ENCODE measurements at places on chromosomes 5 and 9.

DNA sequence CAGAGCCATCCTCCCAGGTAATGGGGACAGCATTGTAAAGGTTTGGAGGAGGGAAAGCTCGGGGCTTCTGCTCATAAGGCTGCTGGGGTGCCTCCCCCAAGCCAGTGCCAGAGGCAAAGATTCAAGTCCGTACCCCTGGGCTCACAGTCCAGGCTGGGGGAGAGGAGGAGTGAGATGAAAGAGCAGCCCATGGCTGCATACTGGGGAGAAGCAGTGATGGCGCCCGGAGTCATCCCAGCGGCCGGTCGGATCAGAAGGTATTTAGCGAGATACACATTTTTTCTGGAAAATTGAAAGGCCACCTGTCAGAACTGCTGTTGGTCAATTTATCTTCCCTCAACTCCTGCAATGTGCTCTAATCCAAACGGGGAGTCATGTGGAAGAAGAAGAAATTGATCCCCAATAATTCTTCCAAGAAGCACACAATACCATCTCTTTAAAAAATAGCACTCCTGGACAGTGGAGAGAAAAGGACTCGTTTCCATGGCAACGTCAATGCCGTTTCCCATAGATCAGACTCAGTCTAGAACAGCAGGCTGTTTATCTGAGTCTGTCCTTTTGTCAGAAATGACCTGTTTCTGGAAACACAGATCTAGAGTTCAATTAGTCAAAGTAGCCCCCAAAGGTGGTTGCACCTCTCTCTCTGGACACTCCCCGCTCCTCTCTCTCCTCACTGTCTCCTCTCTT is 65.9 kb downstream of the NSG2 start:
- H3K4me3 ChIP-seq = no peak overlapping the region
- ATAC-seq = no peak
- H3K27me3 ChIP-seq = peaks cover 53% of the 10 kb centered on the region
- H3K4me1 ChIP-seq = no peaks in the 10 kb centered on the region
- H3K36me3 ChIP-seq = no peaks in the 10 kb centered on the region

DNA sequence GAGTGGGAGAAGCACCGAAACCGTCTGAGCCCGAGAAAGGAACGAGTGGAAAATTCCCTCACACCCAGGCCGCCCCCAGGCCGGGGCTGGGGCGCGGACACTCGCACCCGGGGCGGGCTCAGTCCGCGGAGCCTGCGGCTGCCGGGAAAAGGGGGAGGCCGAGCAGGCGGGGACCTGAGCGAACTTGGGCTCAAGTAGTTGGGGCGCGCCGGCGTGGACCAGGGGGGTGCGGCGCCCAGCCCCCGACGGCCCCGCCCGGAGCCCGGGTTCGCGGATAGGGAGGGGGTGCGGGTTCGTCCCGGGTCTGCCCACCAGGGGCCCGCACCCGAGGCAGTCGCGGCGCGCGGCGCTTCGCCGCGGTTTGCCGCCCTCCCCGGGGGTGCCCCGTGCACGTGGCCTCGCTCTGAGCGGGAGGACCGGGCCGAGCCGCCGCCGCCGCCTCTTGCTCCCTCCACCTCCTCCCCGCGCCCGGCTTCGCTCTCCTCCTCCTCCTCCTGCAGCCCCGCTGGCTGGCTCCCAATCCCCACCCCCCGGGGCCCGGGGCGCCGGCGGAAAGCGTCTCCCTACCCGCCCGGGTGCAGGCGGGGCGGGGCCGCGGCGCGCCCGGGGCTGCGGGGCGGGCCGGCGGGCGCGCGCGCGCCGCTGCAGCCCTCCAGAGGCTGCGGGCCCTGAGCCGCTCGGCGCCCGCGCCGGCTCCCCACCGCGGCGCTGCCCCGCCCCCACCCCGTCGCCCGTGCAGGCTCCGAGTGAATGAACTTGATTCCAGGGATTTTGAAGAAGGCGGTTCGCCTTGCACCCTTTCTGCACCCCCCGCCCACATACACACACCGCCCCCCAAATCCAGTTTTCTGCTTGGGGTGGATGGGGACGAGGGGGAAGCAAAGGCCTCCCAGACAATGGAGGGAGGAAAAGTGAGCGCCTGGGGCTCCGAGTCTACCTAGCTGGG is 1.3 kb upstream of the NFIB start:
- ATAC-seq = peak; percentile 31
- H3K4me3 ChIP-seq = peak overlapping the region; percentile 77

- H3K27me3 ChIP-seq = no peaks in the 10 kb centered on the region
- H3K4me3 ChIP-seq = no peak overlapping the region
- no peaks in the 10 kb centered on the region for H3K36me3 ChIP-seq
- no peaks in the 10 kb centered on the region for H3K4me1 ChIP-seq
- ATAC-seq = no peak
- H3K27ac ChIP-seq = no peak overlapping the region
Observed at GRCh38 chr5:74073257-74073656, 447.3 kb downstream of the ARHGEF28 start.

GRCh38 chr9:129776566-129776937 is 23.7 kb upstream of the PTGES start:
- no peaks in the 10 kb centered on the region for H3K36me3 ChIP-seq
- peaks cover 62% of the 10 kb centered on the region for H3K27me3 ChIP-seq
- no peaks in the 10 kb centered on the region for H3K4me1 ChIP-seq
- no peak overlapping the region for H3K4me3 ChIP-seq
- no peak for ATAC-seq
- H3K27ac ChIP-seq = no peak overlapping the region

DNA sequence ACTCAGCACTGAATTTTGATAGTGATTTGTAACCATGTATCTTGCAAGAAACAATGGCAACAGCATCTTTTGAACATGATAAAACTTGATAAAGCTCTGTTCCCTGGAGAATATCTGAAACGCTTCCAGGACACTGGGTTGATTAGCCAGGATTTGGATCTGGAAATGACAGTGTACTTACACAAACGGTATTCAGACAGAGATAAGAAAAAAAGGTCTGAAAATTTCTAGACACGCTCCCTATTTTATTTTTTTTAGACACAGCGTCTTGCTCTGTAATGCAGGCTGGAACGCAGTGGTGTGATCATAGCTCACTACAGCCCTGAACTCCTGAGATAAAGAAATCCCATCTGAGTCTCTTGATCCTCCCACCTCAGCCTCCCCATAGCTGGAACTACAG is 109.0 kb downstream of the GNAQ start:
- H3K36me3 ChIP-seq = no peaks in the 10 kb centered on the region
- H3K27ac ChIP-seq = no peak overlapping the region
- no peaks in the 10 kb centered on the region for H3K4me1 ChIP-seq
- H3K4me3 ChIP-seq = no peak overlapping the region

DNA sequence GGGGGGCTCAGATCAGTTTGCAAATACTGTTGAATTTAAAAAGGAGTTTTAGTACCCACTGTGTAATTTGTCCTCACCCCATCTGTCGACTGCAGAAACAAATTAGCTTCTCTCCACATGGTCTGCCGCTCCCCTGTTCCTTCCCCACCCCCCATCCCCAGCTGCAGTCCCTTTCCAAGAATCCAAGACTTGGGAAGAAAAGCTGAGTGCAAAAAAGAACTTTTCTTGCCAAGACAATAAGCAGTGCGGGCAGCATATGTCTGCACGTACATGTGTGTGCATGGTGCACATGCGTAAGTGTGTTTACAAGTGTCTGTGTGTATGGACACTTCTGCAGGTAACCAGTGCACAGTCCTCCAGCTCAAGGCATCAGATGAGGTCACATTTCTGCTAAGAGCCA is 125.7 kb upstream of the SMIM23 start:
- peaks cover 17% of the 10 kb centered on the region for H3K27me3 ChIP-seq
- H3K4me3 ChIP-seq = no peak overlapping the region
- no peak for ATAC-seq
- no peaks in the 10 kb centered on the region for H3K36me3 ChIP-seq

DNA sequence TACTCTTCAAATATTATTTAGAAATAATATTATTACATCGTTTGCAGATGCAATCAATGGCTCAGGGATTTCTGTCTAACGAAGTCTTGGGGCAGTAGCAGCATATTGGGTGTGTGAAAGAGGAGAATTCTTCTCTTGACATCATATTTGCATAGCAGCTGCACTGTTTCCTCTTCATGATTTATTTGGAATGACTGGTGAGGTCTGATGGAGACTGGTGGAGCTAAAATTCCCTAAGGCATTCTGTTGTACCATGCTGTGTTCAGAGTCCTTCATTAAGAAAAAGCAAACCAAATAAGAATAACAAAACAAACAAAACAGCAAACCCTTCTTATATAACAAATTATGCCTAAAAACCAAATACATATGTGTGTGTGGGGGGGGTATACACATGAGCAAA is 177.6 kb downstream of the DIRAS2 start:
- H3K4me1 ChIP-seq = no peaks in the 10 kb centered on the region
- no peaks in the 10 kb centered on the region for H3K36me3 ChIP-seq
- no peak overlapping the region for H3K27ac ChIP-seq
- H3K27me3 ChIP-seq = peaks cover 9% of the 10 kb centered on the region

- H3K27me3 ChIP-seq = no peaks in the 10 kb centered on the region
- H3K4me1 ChIP-seq = no peaks in the 10 kb centered on the region
- no peak overlapping the region for H3K27ac ChIP-seq
- no peaks in the 10 kb centered on the region for H3K36me3 ChIP-seq
- no peak overlapping the region for H3K4me3 ChIP-seq
Observed at GRCh38 chr9:82797534-82797933, 265.4 kb downstream of the RASEF start.

DNA sequence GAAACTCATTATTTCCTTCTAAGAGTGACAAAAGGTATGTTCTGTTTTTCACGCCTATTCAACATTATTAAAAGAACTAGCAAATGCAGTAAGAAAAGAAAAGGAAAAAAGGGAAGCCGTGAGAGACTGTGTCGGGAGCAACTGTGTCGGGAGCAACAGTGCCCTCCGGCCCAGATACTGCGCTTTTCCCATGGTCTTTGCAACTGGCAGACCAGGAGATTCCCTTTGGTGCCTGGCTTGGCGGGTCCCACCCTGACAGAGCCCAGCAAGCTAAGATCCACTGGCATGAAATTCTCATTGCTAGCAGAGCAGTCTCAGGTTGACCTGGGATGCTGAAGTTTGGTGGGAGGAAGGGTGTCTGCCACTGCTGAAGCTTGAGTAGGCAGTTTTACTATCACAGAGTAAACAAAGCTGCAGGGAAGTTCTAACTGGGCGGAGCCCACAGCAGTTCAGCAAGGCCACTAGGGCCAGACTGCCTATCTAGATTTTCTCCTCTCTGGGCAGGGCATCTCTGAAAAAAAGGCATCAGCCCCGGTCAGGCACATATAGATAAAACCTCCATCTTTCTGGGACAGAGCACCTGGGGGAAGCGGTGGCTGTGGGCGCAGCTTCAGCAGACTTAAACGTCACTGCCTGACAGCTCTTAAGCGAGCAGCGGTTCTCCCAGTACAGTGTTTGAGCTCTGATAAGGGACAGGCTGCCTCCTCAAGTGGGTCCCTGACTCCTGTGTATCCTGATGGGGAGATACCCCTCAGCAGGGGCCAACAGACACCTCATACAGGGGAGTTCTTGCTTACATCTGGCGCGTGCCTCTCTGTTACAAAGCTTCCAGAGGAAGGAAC is 1237.4 kb upstream of the CDH18 start:
- no peak for ATAC-seq
- no peaks in the 10 kb centered on the region for H3K36me3 ChIP-seq
- no peak overlapping the region for H3K27ac ChIP-seq
- peaks cover 6% of the 10 kb centered on the region for H3K4me1 ChIP-seq
- H3K27me3 ChIP-seq = no peaks in the 10 kb centered on the region
- no peak overlapping the region for H3K4me3 ChIP-seq

DNA sequence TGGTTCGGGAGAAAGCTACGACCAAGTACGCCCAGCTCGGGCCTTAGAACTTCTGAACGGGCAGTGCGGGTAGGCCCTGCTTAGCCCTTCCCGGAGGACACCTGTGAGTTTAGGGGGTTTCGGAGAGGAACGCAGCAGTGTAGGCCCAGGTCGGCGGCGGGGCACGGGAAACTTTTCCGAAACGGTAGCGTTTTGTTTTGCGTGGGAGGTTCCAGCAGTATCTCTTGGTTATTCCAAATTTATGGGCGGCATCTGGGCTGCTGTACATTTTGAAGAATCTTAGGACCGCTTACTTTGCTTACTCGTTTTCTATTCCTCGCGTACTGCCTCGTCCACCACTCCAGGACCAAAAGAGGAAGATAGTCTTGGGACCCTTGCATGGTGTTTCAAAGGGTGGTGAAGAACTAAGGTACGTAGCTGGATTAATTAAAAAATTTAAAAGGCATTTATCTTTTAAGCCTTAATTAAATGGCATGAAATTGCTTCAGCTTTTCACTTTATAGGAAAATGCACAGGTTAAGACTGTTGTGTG is 492 bp downstream of the TENT2 start:
- ATAC-seq = peak; percentile 49
- peaks cover 43% of the 10 kb centered on the region for H3K4me1 ChIP-seq
- peak overlapping the region; percentile 93 for H3K4me3 ChIP-seq
- peak overlapping the region; percentile 94 for H3K27ac ChIP-seq
- H3K36me3 ChIP-seq = peaks cover 31% of the 10 kb centered on the region

DNA sequence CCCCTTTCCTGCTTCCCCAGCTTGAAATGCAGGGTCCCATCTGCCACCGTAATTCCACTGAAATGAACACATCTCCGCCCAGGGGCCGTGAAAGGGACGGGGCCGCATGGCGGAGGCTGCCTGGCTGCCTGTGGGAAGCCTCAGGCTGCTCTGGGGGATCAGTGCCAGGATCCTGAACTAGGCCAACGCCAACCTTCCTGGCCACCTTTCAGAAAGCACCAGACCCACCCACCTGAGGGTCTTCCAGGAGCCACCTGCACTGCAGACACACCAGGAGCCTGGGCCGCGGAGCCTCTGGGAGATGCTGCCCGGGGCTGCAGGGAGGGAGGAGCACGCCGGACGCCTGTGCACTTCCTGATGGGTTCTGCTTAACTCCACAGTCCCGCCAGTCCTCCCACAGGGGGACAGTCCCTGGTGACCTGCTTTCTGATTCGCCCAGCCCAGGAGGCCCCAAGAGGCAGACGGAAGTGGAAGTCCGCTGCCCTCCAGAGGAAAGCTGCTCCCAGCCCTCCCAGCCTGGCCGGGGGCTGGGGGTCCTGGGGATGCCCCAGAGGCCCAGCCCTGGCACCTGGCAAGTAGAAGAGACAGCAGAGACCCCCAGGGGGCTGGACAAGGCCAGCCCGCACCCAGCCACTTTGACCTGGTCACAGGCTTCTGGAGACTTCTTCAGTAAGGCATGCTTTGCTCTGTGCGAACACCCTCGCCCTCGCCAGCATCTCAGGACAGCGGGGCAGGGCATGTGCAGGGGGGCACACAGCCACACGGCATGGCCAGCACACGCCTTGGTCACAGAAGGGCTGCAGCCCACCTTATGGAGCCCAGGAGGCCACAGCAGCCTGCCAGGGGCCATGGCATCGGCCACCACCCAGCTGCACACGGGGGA is at the start of gene CARD9:
Gene CARD9 (minus strand): TSS at position 370 of the 883 bp plus-strand sequence. CDS start 1,591 bp downstream, outside the sequence.
- no peaks in the 10 kb centered on the region for H3K27me3 ChIP-seq
- peaks cover 13% of the 10 kb centered on the region for H3K4me1 ChIP-seq
- peak; percentile 58 for ATAC-seq
- H3K4me3 ChIP-seq = peak within 1 kb of the TSS; percentile 72
- peak within 1 kb of the TSS; percentile 53 for H3K27ac ChIP-seq

DNA sequence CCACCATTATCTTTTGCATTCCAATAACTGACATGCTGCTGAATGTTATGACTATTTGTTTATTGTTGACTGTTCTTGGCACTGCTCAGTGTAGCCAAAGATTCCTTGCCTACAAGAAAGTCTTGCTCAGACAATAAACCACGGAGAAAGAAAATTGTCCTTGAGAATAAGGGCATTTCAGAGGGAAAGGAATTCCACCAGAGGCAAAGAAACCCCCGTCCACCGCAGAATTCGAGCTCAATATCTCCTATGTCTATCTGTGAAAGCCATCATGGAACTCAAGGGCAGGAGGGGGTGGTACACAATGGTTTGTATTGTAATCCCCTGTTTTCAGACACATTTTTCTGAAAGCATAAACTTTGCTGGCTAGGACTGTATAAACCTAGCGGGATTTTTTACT is 70.3 kb upstream of the ADAMTS16 start:
- no peak overlapping the region for H3K4me3 ChIP-seq
- H3K4me1 ChIP-seq = no peaks in the 10 kb centered on the region
- H3K27me3 ChIP-seq = no peaks in the 10 kb centered on the region
- H3K36me3 ChIP-seq = no peaks in the 10 kb centered on the region
- no peak overlapping the region for H3K27ac ChIP-seq
